ENCODE measurements at places on chromosomes 13 and 19.

DNA sequence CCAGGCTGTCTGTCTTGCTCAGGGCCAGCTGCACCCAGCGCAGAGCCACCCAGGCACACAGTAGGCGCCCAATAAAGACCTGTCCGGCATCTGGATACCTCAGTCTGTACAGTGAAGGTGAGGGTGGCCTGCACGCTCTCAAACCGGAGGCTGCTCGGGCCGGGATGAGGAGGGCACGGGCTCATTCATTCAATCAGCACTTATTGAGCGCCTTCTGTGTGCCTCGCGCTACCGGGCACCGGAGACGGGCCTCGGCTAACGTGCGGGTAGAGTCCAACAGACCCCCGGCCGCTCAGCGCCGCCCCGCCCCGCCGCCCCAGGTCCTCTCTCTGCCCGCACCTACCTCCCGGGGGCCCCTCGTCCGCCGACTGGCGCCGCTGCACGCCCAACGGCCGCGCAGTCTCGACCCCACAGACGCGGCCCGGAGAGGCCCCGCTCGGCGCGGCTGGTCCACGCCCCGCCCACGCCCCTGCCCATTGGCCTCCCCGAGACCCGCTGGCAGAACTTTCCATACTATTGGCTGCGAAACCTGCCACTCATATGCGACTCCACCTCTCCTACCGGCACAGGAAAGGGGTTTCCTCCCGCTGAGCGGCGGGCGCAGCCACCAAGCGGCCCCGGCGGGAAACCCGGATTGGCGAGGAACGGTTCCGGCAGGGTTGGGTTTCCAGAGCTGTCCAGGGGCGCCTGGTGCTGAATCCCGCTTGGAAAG lies at the start of gene SLC39A3:
TSS of gene SLC39A3 (minus strand) at position 416 of the 712 bp plus-strand sequence. CDS start 2,760 bp downstream, outside the sequence.
- DNase-seq = peak; percentile 97

GRCh38 chr19:2754659-2755447 lies 15.0 kb upstream of the SLC39A3 start:
- no peak for DNase-seq

- DNase-seq = no peak
Observed at GRCh38 chr19:51150627-51151026, 8.5 kb downstream of the SIGLEC7 start.

DNA sequence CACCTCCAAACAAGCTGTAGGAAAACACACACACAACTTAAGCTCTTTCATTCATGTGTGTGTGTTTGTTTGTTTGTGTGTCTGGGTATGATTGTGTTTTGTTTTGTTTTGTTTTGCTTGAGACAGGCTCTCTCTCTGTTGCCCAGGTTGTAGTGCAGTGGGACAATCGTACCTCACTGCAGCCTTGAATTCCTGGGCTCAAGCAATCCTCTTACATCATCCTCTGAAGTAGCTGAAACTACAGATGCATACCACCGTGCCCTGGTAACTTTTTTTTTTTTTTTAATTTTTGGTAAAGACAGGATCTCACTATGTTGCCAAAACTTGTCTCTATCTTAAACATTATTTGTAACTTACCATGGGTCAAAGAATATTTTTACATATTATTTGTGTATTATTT lies 431.7 kb downstream of the SLITRK1 start:
- no peak for DNase-seq

GRCh38 chr19:35757231-35757748 lies 461 bp upstream of the HSPB6 start:
- no peak for DNase-seq

DNA sequence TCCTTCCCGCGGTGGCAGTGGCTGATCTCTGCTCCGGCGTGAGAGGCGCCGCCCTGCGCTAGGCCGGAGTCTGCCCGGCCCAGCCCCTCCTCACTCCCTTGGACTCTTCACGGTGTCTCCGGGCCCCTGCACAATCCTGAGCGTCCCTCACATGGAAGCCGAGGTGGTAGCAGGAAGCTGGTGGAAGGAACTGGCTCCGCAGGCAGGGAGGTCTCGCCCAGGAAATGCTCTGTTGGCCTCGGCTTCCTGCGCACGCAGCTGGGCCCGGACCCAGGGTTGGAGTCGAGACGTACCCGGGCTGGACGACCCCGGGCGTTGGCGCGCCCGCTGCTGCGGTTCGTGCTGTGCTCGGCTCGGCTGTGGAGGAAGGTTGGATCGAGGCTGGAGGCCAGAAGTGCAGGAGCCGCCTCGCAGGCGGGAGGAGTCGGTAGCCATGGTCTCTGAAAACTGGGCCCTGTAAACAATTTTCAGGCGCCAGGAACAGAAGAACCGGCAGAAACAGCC lies 46.3 kb downstream of the ZNF724 start:
- DNase-seq = no peak

- DNase-seq = no peak
Observed at GRCh38 chr19:35760711-35761349, 2.9 kb downstream of the PROSER3 start.

- no peak for DNase-seq
Observed at GRCh38 chr13:22079961-22080360, 409.1 kb downstream of the FGF9 start.

GRCh38 chr13:51607165-51607564 lies 22.9 kb downstream of the WDFY2 start:
- DNase-seq = no peak

DNA sequence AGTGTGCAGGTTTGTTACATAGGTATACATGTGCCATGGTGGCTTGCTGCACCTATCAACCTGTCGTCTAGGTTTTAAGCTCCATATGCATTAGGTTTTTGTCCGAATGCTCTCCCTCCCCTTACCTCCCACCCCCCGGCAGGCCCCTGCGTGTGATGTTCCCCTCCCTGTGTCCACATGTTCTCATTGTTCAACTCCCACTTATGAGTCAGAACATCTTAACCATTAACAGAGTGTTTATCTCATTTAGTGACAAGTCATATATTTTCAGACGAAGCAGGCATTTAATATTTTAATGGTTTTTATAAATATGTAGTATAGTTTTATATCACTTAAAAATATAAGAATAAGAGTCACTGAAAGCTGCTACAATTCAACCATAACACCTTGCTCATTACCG lies 780.5 kb upstream of the ARGLU1 start:
- no peak for DNase-seq

DNA sequence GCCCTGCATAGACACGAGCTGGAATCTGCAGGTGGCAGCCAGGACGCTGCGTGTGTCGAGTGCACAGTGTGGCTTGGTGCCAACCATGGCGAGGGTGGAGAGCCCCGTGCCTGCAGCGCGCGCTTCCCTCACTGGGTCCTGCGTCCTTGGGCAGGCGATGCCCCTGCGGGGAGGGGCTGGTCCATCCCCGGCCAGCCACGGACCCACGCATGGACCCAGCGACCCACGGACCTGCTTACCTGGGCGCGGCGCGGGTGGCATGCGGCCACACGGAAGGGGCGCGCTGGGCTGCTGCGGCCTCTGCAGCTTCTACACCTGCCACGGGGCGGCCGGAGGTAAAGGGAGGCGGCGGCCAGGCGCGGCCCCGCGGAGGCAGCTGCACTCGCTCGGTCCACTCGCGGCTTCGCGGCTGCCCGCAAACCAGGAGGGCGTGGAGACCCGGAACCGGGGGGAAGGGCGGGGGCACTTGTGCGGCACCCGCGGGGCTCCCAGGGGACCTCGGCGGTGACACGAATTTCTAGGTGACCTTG lies 569 bp upstream of the MCF2L start:
- peak; percentile 24 for DNase-seq

- DNase-seq = no peak
Observed at GRCh38 chr13:20177049-20177831, 15.5 kb downstream of the GJB2 start.

DNA sequence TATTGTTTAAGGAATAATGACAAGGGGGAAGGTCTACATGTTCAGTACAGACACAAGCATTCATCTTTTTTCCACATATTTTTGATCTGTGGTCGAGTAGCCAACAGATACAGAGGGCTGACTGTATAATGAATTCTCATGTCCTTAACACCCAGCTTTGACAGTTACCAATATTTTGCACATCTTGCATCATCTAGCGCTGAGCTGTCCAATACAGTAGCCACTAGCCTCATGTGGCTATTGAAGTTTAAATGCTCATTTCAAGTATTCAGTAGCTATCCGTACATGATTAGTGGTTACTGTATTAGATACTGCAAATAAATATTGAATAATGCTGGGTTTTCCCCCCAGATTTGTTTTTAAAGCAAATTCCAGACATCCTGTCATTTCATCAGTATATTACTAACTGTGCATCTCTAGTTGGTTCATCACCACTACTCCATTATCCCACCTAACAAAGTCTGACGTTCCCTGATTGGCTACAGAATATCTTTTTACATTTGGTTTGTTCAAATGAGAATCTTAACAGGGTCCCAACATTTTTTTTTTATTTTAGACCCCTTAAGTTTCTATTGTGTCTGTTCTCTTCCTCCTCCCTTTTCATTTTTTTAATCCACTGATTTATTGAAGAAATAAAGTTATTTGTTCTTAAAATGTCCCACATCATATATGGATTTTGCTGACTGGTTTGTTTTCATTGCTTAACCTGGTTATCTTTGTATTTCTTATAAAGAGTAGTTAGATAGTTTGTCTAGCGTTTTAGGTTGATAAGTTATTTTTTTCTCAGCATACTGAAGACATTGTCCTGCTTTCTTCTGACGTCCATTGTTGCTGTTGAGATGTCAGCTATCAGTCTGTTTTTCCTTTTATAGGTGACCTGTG lies 8.2 kb downstream of the ZNF177 start:
- no peak for DNase-seq

- DNase-seq = no peak
Observed at GRCh38 chr19:11361771-11362731, 6.8 kb downstream of the PLPPR2 start.

GRCh38 chr13:99500839-99501183 lies 461 bp upstream of the TM9SF2 start:
- no peak for DNase-seq

- DNase-seq = no peak
Observed at GRCh38 chr13:60258349-60258748, 94.6 kb upstream of the DIAPH3 start.

DNA sequence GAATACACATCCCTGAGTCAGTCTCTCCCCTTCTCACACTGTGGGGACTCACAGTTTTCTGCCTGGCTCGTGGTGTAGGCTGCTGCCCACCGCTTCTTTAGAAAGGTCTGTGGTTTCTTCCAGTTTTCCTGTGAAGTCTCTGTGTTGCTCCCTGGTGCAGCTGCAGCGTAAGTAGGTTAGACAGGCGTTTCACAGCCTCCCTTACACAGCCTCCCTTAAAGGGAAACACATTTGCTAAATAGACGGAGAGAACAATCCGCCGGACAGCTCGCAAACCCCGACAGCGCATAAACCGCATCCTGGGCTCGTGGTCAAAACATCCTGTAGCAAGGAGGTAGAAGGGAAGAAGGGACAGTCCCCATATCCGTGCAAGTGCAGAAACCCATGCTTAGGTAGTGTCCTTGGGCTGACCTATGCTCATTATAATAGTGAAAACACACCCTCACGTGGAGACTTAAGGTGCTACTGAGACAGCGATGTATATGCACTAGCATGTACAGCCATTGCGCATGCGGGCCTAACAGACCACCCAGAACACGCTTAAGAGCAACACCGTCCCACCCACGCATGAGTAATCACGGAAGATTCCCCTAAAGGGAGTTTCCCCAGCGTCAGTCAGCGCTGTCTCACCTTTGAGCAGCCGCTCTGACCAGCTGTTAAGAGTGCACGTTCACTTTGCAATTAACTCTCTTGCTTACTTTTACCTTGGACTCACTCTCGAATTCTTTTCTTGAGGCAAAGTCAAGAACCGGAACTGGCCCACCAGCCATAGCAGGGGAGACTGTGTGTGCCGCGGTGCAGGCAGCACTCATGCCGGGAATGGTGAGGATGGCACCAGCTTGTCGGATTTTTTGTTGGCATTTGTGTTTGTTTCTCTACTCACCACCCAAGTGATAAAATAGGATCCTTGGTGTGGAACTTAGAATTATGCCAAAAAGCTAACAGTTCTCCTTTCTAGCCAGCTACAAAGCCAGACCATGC lies 16.6 kb downstream of the SIGLEC8 start:
- DNase-seq = peak; percentile 61

DNA sequence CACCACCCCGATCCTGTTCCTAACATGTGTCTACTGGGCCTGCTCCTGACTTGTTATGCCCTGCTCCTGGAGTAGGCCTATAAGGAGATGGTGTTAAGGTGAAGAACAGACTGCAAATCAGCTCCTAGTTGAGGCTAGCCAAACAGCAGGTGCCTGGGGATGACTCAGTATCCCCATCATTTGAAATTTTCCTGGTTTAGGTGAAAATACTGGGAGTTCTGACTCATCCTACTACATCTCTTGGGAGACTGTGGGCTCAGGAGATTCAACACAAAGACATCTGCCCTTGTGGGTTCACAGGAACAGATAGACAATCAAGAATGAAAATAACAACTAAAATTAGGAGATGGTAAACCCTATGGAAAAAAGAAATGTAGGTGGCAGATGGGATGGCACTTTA lies 41.2 kb downstream of the BRD4 start:
- DNase-seq = no peak

GRCh38 chr13:41802043-41802683 lies 158.7 kb downstream of the VWA8 start:
- DNase-seq = no peak

DNA sequence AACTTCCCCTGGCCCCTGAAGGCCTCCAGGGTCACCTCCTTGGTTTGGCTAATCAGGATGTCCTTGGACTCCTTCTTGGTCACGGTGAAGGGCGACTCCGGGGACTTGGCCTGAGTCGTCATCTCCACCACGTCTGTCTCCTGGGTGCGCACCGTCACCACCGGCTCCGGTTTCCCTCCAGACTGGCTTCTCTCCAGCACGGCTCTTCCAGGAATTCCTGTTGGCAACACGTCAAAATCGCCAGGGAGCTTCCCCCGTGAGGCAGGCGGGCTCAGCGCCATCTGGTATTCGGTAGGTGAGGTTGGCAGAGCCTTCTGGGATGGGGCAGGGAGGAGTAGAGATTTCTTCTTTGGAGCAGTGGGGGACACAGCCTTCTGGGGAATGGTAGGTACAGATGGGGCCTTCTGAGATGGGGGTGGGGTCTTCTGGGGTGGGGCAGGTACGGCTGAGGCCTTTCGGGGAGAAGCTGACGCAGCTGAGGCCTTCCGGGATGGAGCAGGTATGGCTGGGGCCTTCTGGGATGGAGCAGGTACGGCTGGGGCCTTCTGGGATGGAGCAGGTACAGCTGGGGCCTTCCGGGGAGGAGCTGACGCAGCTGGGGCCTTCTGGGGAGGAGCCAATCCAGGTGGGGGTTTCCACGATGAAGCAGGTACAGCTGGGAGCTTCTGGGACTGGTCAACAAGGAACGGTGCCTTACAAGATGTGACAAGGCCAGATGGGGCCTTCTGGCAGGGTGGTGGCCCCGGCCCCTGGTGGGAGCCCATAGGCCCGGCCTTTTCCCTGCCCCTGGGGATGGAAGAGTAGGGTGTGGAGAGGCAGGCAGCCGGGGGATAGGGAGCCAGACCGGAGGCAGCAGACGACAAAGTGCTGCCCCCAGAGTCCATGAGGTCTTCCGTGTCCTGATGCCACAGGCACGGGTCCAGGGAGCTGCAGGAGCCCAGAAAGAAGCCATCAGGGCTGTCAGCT lies 3.8 kb downstream of the GARIN5B start:
- no peak for DNase-seq

- no peak for DNase-seq
Observed at GRCh38 chr19:17110599-17110966, 35.0 kb downstream of the MYO9B start.

GRCh38 chr13:31930901-31931522 lies 100.6 kb upstream of the FRY start:
- no peak for DNase-seq

- DNase-seq = no peak
Observed at GRCh38 chr19:43505186-43505456, 575 bp upstream of the PHLDB3 start.

All from activated T-helper 1 cell treated with Interleukin-2 at 50 U/mL for 16 hours (primary cell).